NCI-H1417 (cell line): ENCODE measurements at places on chromosomes 2 and 18.
A peak's percentile ranks its signal among the peaks of the same experiment; 100 is the strongest.

GRCh38 chr2:12990523-12990922 lies 273.8 kb downstream of the TRIB2 start:
- DNase-seq: no peak

GRCh38 chr18:63971320-63972001 lies 1.6 kb downstream of the SERPINB8 start:
- DNase-seq: peak; percentile 93

DNA sequence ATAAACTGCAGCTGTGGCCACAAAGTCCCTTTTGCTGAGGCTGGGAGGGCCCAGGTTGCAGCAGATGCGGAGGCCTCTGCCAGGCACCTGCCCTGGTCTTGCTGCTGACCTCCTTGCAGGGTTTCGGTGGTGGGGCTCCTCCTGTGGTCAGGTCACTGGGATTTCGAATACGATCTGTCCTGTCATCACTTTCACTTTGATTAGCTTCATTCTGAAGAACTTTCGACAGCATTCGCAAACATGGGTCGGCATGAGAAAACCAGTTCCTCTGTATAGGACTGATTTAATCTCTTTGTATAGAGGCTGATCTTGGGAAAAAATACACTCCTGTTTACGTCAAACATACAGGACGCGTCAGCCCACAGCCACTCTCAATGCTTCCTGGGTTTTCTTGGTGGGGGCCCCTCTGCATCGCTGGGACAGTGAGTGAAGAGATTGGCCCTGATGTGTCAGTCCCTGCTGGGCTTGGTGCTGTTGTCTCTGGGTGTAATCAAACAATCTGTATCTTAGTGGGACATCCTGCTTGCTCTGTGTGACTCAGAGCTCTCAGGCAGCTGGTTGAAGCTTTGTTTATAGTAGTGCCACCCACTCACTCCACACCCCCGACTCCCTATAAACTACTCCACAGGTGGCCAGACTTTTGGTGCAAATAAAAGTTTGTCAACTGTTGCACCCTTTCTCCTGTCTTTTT lies 209.4 kb upstream of the CXCR4 start:
- DNase-seq: peak; percentile 61

DNA sequence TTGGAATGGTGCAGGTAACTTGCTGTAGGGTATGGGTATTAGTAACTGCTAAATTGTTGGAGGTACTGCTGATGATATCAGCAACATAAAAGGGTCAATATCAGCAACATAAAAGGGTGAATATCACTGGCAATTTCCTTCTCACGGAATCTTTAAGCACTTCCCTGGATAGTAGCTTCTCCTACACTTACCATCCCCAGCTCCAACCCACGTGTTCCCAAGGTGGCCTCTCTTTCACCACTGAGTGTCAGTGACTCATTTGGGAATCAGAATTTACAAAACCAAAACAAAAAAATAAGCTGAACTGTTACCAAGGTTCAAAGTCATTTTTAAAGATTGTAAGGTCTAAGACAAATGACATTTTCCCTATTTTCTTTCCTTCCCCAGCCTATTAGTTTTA lies 70.8 kb downstream of the LRP2 start:
- no peak for DNase-seq

GRCh38 chr2:68832233-68832869 lies 38.8 kb downstream of the BMP10 start:
- DNase-seq: no peak
